ENCODE measurements at places on chromosomes 2 and 18. TPM values are rescaled to one million over a fixed set of nuclear protein-coding genes. Genes with fewer than 3 reads are reported as not detected.

DNA sequence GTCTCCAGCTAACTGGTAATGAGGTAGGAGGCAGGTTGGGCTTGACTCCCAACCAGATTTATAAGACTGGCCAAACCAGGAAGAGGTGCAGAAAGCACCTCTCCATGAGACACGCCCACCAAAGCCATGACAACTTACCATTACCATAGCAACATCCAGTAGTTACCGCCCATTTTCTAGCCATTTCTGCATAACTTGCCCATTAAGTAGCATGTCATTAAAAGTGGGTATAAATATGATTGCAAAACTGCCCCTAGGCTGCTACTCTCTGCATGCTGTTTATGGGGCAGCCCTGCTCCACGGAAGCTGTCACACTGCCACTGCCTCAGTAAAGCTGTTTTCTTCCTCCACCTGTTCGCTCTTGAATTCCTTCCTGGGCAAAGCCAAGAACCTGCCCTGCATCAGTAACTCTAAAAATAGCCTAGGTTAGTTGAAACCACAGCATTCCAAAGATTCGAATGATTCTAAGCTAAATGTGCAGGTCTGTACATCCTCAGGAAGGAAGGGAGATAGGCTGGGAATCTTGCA is 131.9 kb downstream of the ATL2 start:
- no peak overlapping the region for H3K4me3 ChIP-seq
- H3K27me3 ChIP-seq: no peaks in the 10 kb centered on the region
- no peak overlapping the region for H3K27ac ChIP-seq
- DNase-seq: no peak

GRCh38 chr2:18922276-18922675 is 332.9 kb upstream of the NT5C1B start:
- no peak overlapping the region for H3K27ac ChIP-seq
- DNase-seq: no peak
- peaks cover 7% of the 10 kb centered on the region for H3K27me3 ChIP-seq
- no peaks in the 10 kb centered on the region for H3K36me3 ChIP-seq
- H3K4me3 ChIP-seq: no peak overlapping the region

DNA sequence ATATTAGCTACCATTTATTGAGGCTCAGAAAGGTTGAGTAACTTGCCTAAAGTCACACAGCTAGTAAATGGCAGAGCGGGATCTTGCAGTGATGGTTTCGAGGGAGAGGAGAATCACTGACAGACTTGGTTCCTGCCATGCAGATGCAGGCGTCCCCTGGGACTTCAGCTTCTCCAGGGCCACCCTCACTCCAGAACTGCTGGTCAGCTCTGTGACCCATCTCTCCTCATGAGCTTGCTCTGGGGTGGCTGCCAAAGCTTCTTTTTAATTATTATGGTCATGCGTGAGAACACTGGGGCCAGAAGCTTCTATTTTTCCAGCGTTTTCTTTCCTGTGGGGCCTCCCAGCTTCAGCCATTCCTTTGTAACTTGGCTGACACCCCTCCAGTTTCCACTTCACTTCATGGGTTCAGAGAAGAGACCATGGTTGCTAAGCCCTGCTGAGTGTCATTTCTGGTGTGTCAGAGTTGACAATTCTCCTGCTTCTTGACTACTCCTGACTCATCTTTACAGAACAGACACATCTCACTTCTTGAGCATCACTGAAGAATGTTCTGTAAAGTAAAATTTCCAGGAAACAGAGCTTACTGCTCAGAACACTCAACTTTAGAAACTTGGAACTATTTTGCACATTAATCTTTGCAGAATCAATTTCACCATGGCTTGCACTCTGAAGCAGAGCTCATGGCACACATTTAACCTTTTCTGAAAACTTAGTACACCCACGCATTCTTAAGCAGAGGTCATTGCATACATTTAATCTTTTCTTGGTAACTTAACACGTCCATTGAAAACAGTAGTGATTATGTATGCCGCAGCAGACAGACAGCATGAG is 70.4 kb downstream of the IL1R2 start:
- no peaks in the 10 kb centered on the region for H3K36me3 ChIP-seq
- H3K27me3 ChIP-seq: no peaks in the 10 kb centered on the region
- peaks cover 33% of the 10 kb centered on the region for H3K4me1 ChIP-seq
- no peak overlapping the region for H3K4me3 ChIP-seq

DNA sequence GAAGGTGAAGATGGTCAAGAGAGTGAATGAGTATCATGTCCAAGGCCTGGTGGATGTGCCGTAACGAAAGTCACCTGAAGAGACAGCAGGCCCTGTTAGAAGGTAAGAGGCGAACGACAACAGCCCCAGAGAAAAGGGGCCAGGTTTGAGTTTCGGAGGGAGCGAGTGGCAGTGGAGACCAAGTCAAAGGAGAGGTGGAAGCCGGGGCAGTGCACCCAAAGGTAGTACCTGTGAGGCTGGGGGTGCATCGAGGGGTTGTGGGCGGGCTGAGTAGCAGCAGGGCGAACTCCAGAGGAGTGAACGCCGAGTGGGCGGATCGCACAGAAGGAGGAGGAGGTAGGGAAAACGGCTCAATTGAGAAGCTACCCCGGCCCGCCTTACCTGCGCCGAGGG is 358 bp downstream of the USP37 start:
- H3K4me1 ChIP-seq: peaks cover 15% of the 10 kb centered on the region
- peak overlapping the region; percentile 59 for H3K4me3 ChIP-seq
- no peak for DNase-seq

- no peaks in the 10 kb centered on the region for H3K4me1 ChIP-seq
- no peak overlapping the region for H3K27ac ChIP-seq
- H3K36me3 ChIP-seq: no peaks in the 10 kb centered on the region
These were observed 131.5 kb upstream of the CHAC2 start for GRCh38 chr2:53636109-53636508.

GRCh38 chr18:41751161-41751560 is 203.9 kb upstream of the PIK3C3 start:
- H3K36me3 ChIP-seq: no peaks in the 10 kb centered on the region
- H3K4me3 ChIP-seq: no peak overlapping the region
- no peaks in the 10 kb centered on the region for H3K4me1 ChIP-seq
- DNase-seq: no peak

Gene TTN
- 0.05 TPM for total RNA-seq

DNA sequence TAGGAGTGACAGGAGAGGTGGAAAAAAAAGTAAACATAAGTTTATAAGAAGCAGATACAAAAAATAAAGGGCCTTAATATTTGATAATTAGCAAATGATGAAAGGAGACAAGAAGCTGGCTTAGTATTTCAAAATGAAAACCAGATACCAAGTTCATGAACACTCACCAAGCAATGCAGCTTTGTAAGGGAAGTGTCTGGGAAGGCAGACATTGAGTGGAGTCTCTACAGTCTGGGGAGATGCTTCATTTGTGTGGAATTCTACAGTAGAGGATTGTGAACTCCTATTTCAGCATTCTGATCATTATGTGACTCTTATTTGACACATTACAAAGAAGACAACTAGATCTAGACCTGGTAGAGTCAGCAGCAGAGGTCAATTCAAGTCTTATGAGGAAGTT is 1072.7 kb downstream of the DSC3 start:
- DNase-seq: no peak
- no peaks in the 10 kb centered on the region for H3K4me1 ChIP-seq
- H3K27me3 ChIP-seq: no peaks in the 10 kb centered on the region

Gene IL18RAP
- not detected for total RNA-seq

Gene LIMS3
- total RNA-seq: 1.1 TPM

- H3K4me1 ChIP-seq: peaks cover 8% of the 10 kb centered on the region
- H3K27ac ChIP-seq: no peak overlapping the region
- H3K4me3 ChIP-seq: no peak overlapping the region
- no peak for DNase-seq
These were observed 38.3 kb upstream of the SMAD2 start for GRCh38 chr18:47968721-47969120.

Gene FKBP1B
- total RNA-seq: 11.8 TPM

Gene SERPINB11
- not detected for total RNA-seq

Gene OTX1
- total RNA-seq: 13.1 TPM

- no peaks in the 10 kb centered on the region for H3K36me3 ChIP-seq
- H3K4me1 ChIP-seq: peaks cover 10% of the 10 kb centered on the region
- no peaks in the 10 kb centered on the region for H3K27me3 ChIP-seq
- no peak for DNase-seq
- no peak overlapping the region for H3K4me3 ChIP-seq
- no peak overlapping the region for H3K27ac ChIP-seq
These were observed 170.4 kb downstream of the NCK2 start for GRCh38 chr2:105915005-105915558.

Gene HRH4
- total RNA-seq: not detected

GRCh38 chr18:60962625-60963024 is 370.6 kb upstream of the CDH20 start:
- H3K4me3 ChIP-seq: no peak overlapping the region
- H3K4me1 ChIP-seq: no peaks in the 10 kb centered on the region
- H3K27ac ChIP-seq: no peak overlapping the region
- DNase-seq: no peak
- H3K36me3 ChIP-seq: no peaks in the 10 kb centered on the region
- H3K27me3 ChIP-seq: no peaks in the 10 kb centered on the region

- DNase-seq: no peak
- no peak overlapping the region for H3K4me3 ChIP-seq
These were observed 84.3 kb upstream of the CRIM1 start for GRCh38 chr2:36271266-36271665.

Gene NEURL3
- total RNA-seq: not detected

- no peak for DNase-seq
- no peak overlapping the region for H3K4me3 ChIP-seq
- H3K27ac ChIP-seq: no peak overlapping the region
These were observed 113.6 kb downstream of the LAMA1 start for GRCh38 chr18:7004009-7004408.

GRCh38 chr2:33372940-33373553 is 103.4 kb upstream of the RASGRP3 start:
- DNase-seq: peak; percentile 47
- no peaks in the 10 kb centered on the region for H3K36me3 ChIP-seq
- H3K27ac ChIP-seq: no peak overlapping the region
- no peak overlapping the region for H3K4me3 ChIP-seq
- no peaks in the 10 kb centered on the region for H3K4me1 ChIP-seq

Gene TCF7L1
- total RNA-seq: 10.3 TPM

Gene ACADL
- total RNA-seq: not detected

Gene LYPD6B
- total RNA-seq: 6.1 TPM

Gene IL36G
- total RNA-seq: not detected

- no peak overlapping the region for H3K4me3 ChIP-seq
- no peaks in the 10 kb centered on the region for H3K36me3 ChIP-seq
- no peaks in the 10 kb centered on the region for H3K27me3 ChIP-seq
- no peak overlapping the region for H3K27ac ChIP-seq
- H3K4me1 ChIP-seq: no peaks in the 10 kb centered on the region
- no peak for DNase-seq
These were observed 136.2 kb downstream of the MYO5B start for GRCh38 chr18:50058731-50059130.

DNA sequence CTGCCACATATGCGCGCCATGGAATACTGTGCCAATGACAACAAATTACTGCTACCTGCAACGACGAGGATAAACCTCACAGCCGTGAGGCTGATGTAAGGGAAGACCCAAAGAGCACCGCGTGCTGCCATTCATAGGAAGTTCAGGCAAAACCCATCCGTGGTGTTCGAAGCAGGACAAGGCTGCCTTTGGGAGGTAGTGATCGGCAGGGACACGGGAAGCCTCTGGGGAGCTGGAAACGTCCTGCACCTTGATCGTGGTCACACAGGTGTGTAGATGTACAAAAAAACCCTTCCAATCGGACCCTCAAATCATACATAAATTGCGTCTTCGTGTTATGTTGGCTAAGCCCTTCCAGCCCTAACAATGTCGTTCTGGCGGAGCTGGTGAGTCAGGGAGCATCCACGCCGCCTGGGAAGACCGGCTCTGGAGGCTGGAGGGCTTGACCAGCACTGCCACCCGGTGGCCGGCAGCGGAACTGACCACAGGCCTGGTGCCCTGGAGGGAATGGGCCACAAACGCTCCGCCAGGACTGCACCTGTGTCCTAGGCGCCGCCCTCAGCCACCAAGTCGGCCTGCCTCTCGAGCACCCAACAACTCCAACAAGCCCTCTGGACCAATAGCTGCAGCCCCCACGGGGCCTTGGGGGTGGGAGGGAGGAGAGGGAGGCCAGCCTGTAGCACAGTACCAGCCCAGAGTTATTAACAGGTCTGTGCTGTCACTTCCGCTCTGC is 4.1 kb upstream of the NEURL3 start:
- no peak overlapping the region for H3K27ac ChIP-seq
- H3K4me1 ChIP-seq: peaks cover 46% of the 10 kb centered on the region
- peak; percentile 77 for DNase-seq

Gene REG1B
- total RNA-seq: 4.2 TPM

GRCh38 chr2:135744760-135745314 is 3.2 kb downstream of the UBXN4 start:
- no peaks in the 10 kb centered on the region for H3K27me3 ChIP-seq
- H3K27ac ChIP-seq: no peak overlapping the region
- DNase-seq: no peak

GRCh38 chr2:149076863-149077412 is 38.4 kb downstream of the LYPD6B start:
- no peaks in the 10 kb centered on the region for H3K27me3 ChIP-seq
- no peak for DNase-seq
- no peak overlapping the region for H3K27ac ChIP-seq
- no peaks in the 10 kb centered on the region for H3K36me3 ChIP-seq
- H3K4me3 ChIP-seq: no peak overlapping the region

Gene DUSP2
- total RNA-seq: 24.5 TPM

DNA sequence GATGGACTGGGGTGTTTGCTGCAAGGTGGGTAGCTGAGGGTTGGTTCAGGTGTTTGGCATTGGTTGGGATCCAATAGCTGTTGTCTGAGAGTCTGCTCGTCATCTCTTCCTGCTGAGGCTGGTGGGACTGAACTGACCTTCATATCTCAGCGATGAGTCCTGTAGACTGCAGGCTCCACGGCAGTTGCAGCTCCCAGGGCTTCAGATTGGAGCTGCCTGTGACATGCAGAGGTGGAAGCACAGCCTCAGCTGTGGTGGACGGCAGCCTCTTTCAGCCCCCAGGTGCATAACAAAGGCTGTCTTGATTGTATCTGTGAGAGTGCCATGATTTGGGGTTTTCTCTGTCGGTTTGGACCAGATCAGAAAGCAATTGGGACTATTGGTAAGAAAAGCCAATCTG is 3.9 kb upstream of the IL1R2 start:
- no peak overlapping the region for H3K4me3 ChIP-seq
- peaks cover 11% of the 10 kb centered on the region for H3K27me3 ChIP-seq
- no peak for DNase-seq
- H3K27ac ChIP-seq: no peak overlapping the region

GRCh38 chr2:230738924-230739323 is 26.3 kb downstream of the CAB39 start:
- no peak overlapping the region for H3K27ac ChIP-seq
- DNase-seq: no peak
- peaks cover 5% of the 10 kb centered on the region for H3K36me3 ChIP-seq
- H3K4me1 ChIP-seq: peaks cover 20% of the 10 kb centered on the region

GRCh38 chr2:219142329-219142728 is 18.3 kb downstream of the NHEJ1 start:
- H3K27ac ChIP-seq: no peak overlapping the region
- 0 out of 2 replicates have a peak, but pooled peaks cover 9% of the 10 kb centered on the region for H3K36me3 ChIP-seq
- no peaks in the 10 kb centered on the region for H3K27me3 ChIP-seq
- peak; percentile 31 for DNase-seq
- H3K4me1 ChIP-seq: peaks cover 21% of the 10 kb centered on the region
- no peak overlapping the region for H3K4me3 ChIP-seq

All from HCT116 (cell line).